ENCODE measurements at places on chromosomes 3 and 15.

GRCh38 chr3:56314842-56315241 lies 153.4 kb downstream of the ERC2 start:
- no peak for DNase-seq

DNA sequence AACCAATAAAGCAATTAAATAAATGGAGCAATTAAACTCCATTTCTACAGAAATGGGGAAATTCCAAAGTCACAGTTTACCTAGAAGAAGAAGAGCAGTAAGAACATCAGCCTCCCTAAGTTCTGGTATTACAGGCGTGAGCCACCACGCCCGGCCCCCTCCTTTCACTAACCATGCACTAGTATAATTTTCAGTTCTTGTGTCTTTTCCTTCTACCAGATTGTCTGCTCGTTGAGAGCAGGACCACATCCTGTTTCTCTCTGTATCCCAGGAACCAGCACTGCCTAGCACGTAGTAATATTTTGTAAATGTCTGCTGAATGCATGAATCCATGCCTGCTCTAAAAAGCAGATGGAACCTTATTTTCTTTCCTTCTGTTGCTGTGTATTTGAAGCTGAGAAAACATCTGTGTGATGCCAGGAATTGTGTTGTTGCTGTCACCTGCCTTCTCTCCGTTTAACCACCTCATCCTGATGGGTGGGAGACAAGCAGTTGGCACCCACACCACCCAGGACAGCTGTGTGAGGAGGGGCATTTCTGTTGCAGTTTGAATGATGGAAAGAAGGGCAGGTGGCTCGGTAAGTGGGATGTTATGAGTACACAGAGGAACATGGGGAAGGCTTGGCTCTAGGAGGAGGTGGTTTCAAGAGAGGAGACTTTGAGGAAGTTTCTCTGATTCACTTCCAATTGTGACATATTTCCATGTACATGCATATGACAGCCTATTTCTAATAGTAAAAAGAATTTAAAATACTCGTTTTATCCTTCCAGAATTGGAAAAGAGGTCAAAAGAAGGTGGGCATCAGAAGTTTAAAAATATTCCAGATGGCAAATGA lies 30.1 kb downstream of the PXYLP1 start:
- DNase-seq = no peak

- DNase-seq = no peak
Measured at GRCh38 chr15:71526060-71526820, 284.1 kb upstream of the NR2E3 start.

- no peak for DNase-seq
Measured at GRCh38 chr3:138873471-138874278, 38.9 kb upstream of the PIK3CB start.

GRCh38 chr3:109921509-109921908 lies 584.2 kb upstream of the DPPA4 start:
- DNase-seq = no peak

- DNase-seq = no peak
Measured at GRCh38 chr3:87126321-87126720, 100.8 kb upstream of the CHMP2B start.

- DNase-seq = no peak
Measured at GRCh38 chr3:172119266-172119969, 80.0 kb downstream of the FNDC3B start.

- no peak for DNase-seq
Measured at GRCh38 chr3:145959457-145960088, 201.4 kb downstream of the PLOD2 start.

- no peak for DNase-seq
Measured at GRCh38 chr15:40927495-40927872, 1.7 kb upstream of the DLL4 start.

- no peak for DNase-seq
Measured at GRCh38 chr3:37739579-37740290, 121.9 kb upstream of the CTDSPL start.

Data from D721Med (cell line).